ENCODE measurements at places on chromosomes 3 and 15.

GRCh38 chr15:29668120-29668602, 154.1 kb downstream of the TJP1 start:
- DNase-seq: peak; percentile 25

GRCh38 chr15:44038755-44039191, 156.3 kb downstream of the FRMD5 start:
- no peak for DNase-seq

- peak; percentile 63 for DNase-seq
These were observed 519 bp downstream of the ABHD6 start for GRCh38 chr3:58237941-58238681.

DNA sequence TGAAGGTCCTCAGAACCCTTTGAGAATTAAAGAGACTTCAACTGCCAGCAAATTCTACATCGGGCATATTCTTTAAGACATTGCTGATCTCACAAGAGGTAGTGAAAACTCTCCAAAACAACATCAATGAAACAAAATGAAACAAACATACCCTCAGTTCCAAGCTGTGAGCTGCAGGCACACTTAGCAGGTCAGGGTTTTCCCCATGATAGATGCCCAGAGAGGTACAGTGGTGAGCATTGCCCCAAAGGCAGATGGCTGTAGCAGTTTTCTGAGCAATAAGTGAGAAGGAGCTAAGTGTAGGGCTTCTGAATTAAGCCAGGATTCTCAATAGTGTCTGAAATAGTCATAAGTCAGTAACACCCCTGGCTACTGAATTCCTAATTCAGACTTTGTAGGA, 96.1 kb upstream of the TSEN2 start:
- no peak for DNase-seq

DNA sequence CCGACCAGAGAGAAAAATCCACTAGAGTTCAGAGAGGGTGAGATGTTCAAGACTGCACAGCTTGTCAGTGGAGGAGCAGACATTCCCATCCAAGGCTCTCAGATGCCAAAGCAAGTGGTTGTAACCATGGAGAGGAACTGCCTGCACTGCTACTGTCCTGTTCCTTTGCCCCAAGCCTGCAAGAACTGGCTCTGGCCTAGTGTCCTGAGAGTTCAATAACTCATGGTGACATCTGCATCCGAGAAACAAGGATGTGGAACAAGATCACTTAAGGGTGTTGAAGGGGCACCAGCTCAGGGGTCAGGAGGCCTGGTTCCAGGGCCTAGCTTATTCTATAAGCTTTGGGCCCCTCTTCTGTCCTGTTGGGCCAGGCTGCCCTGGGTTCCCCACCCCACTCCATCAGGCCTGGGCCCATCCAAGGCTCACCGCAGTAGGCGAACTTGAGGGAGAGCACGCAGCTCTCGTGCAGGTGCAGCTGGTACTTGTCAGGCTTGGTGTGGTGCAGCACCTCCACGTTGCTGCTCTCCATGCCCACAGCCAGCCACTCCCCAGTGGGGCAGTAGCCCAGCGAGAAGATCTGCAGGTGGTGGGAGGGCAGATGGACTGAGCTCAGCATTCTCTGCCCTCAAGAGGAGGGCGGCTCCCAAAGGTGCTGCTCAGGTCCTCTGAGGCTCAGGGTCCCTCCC, 45.6 kb downstream of the TLE3 start:
- peak; percentile 8 for DNase-seq

DNA sequence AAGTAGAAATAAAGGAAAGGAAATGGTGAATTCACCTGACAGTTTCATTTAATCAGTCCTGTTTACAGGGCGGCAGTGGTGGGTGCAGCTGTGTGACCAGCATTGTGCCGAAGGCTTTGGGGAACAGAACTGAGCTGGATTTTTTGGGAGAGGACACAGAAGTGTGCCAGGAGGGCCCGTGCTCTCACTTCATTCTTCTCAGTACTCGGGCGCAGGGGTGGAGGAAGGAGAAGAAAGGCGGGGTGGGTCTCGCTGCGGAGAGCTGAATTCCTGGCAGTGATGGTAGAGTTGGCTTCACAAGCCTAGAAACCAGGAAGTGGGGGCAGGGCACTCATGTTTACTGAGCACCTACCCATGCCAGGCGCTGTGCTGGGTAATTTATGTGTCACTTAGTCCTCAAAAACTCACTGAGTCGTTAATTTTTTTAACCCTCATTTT, 64.6 kb downstream of the CRTC3 start:
- DNase-seq: peak; percentile 43

DNA sequence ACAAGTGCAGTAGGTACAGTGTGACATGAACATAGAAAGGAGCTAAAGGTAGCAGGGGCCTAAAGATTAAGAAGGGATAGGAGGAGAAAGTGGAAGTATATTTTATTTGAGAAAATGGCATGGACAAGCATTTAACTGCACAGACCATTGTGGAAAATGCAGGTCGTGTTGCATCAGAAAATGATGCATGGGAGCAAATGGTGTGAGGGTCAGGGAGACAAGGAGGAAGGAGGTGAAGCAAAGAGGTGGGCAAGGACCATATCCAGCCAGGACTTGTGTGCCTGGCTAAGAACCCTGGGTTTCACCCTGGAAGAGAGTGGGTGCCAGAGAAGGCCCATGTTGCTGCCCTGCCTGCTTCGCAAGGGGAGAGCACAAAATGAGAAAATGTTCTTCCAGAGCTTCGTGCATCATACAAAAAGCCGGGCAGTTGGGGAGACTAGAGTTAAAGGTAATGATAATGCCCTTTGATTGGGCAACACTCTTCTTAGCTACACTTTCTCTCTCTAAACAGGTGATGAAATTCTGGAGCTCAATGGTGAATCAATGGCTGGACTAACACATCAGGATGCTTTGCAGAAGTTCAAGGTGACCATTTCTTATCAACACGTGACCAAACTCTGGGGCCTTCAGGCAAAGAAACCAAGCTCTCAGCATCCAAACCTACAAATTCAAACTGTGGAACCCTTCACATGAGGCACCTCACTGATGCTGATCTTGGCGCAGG, 45.5 kb downstream of the STARD5 start:
- peak; percentile 7 for DNase-seq

- DNase-seq: no peak
These were observed 7.8 kb upstream of the NRROS start for GRCh38 chr3:196631682-196632045.

- DNase-seq: no peak
These were observed 10.7 kb downstream of the THSD4 start for GRCh38 chr15:71125831-71126450.

- no peak for DNase-seq
These were observed 245.2 kb downstream of the TLE3 start for GRCh38 chr15:69852482-69852881.

DNA sequence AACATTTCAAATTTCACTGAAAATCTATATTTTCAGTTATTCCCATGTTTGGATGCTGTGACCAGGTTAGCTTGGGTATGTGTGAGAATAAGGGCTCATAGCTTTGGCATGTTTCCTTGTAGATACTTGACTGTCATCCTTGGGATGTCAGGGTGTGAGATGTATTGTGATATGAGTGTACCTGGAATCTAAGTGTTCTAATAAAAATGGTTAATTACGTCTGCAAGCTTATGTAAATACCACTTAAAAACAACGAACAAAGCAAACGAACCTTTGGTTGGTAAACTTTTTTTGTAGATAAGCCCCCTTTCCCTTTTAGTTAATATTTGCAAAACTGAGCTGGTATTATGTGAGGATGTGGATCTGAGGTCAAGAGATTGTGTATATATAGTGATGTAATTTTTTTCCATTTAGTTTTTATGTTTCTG, 63.5 kb downstream of the FNDC3B start:
- no peak for DNase-seq

DNA sequence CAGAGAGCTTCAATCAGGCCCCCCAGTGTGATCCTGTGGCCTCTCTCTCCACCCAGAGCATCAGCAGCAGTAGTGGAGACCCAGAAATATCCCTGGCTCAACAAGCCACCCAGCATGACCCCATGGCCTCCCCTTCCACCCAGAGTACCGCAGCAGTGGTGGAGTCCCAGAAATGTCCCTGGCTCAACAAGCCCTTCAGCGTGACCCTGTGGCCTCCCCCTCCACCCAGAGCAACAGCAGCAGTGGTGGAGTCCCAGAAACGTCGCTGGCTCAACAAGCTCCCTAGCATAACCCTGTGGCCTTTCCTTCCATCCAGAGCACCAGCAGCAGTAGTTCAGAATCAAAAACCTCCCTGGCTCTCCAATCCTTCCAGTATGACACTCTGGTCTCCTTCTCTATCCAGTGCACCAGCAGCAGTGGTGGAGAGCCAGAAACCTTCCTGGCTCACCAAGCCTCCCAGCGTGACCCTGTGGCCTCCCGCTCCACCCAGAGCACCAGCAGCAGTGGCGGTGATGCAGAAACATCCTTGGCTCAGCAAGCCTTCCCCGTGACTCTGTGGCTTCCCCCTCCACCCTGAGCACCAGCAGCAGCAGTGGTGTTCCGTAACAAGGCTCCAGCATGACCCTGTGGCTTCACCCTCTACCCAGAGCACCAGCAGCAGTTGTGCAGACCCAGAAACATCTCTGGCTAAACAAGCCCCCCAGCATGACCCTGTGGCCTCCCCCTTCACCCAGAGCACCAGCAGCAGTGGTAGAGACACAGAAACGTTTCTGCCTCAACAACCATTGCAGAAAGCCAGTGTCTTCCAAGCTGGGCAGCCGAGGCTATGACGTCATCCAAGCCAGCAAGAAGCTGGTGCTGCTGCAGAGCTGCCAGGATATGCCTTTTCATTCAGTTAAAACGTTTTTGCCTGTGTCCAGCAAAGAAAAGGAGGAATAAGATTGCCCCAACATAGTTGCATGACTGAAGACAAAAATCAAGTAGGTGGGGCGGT, 61.3 kb upstream of the TAMM41 start:
- DNase-seq: no peak

- no peak for DNase-seq
These were observed 47.6 kb downstream of the RAP2B start for GRCh38 chr3:153209596-153209995.

DNA sequence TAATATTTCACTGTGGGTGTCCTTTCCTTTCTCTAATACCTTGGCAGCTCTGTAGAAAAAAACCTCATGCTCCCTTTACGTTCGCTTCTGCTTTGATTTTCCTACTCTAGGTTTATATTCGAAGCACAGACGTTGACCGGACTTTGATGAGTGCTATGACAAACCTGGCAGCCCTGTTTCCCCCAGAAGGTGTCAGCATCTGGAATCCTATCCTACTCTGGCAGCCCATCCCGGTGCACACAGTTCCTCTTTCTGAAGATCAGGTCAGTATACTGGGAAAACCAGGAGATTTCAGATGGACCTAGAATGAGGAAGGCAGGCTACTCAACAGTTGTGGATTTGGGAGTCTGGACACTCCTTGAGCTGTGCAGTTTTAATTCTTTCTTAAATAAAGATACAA, 14.9 kb downstream of the ACP3 start:
- no peak for DNase-seq

DNA sequence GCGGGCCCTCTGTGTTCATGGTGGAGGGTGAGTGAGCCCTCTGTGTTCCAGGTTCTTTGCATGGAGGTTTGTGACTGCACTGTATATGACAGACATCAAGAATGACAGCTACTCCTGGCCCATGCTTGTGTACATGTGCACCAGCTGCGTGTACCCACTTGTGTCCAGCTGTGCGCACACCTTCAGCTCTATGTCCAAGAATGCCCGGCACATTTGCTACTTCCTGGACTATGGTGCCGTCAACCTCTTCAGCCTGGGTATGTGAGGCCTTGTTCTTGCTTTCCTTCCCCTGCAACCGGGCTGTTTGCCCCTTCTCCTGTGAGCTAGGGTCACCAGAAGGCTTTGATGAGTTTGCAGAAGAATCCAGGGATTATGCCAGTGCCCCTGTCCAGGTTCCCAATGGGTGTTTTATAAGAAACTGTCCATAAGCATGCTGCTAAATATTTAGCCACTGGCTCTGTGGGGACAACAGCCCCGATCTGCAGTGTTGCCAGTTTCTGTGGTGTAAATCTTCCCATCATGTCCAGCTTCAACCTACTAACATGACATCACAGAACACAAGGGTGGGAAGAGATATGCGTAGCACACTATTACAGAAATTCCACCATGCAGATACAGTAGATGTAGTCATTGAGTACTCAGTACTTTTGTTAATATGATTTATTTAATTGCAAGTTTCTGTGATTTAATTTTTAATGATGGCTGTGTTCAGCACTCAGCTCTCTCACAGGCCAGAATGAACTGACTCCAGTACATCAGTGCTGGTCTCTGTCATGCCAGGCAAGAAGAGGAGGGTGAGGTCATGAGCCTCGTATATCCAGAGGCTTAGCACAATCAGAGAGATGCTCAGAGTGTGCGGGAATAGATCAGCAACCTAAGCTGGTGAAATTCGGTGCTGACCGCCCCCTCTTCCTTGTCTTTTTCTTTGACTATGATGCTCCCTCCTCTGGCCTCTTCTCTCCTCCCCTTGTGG, 29.2 kb upstream of the KIF23 start:
- no peak for DNase-seq

DNA sequence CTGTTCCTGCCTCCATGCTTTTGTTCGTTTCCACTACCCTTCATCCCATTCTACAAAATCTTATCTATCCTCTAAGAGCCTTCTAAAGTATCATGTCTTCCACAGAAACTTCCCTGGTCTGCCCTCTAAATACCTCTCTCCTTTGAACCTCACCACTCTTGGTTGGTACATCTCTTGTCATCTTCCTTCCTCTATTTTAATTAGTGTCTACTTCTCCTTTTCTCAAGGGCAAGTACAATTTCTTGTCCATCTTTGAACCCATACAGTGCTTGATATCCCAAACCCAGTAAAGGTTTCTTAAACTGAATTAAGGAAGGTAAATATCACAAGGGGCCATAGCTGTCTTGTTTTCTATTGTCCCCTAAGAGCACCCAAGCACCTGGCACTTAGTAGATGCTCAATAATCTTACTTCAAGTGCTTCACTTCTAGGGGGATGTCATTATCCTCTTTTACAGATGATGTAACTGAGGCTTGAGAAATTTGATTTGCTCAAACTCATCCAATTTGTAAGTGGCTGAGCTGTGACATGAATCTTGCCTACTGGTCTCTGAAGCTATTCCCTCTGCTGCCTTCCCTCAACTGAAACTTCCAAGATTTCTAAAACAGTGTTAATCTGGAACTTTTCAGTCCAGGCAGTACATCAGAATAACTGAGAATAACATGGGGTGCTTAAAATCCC, 2.6 kb upstream of the DAPK2 start:
- DNase-seq: no peak

DNA sequence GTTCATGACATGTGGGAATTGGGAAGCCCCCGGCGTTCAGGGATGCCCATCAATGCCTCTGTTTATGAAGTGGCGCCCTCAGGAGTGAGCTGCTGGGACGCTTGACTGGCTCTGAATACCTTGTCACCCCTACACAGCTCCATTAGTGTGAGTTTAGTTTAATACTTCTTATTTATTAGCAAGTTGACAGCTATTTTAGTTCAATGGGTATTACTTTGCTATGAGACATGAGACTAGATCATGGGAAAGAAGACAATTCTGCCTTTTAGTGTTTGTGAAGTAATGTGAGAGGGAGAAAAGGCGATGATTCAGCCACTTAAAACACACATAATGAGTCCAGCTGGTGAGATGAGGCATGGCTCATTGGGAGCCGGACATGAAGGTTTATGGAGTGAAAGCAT, 678.5 kb downstream of the NR2F2 start:
- no peak for DNase-seq

- no peak for DNase-seq
These were observed 103.9 kb downstream of the MME start for GRCh38 chr3:155184011-155184410.

All from uterus (tissue), 4 donors.